HCT116 (cell line): ENCODE measurements at places on chromosomes 1 and 21. TPM values are rescaled to one million over a fixed set of nuclear protein-coding genes. Genes with fewer than 3 reads are reported as not detected.
A peak's percentile ranks its signal among the peaks of the same experiment; 100 is the strongest.

DNA sequence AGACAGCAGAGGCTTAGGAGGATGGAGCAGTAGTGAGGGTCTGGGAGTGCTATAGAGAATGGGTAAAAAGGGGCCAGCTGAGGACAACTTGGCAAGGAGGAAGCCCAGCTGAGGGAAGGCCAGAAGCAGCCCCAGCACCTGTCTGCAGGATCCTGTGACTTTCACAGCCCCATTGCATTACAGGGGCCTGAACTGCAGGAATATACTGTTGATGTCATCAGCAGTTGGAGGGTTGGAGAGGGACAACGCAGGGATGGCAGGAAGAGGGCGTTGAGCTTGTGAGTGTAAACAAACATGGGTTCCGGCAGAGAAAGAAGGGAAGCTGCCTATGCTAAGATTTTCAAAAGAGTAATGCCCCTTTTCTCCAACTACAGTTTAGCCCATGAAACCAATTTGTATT, 628.5 kb downstream of the SMYD3 start:
- DNase-seq: no peak

- no peak for DNase-seq
These were observed 12.4 kb upstream of the PRPF38B start for GRCh38 chr1:108679586-108680213.

DMRTB1 gene
- not detected for total RNA-seq

LENEP gene
- 0.42 TPM for total RNA-seq

DNA sequence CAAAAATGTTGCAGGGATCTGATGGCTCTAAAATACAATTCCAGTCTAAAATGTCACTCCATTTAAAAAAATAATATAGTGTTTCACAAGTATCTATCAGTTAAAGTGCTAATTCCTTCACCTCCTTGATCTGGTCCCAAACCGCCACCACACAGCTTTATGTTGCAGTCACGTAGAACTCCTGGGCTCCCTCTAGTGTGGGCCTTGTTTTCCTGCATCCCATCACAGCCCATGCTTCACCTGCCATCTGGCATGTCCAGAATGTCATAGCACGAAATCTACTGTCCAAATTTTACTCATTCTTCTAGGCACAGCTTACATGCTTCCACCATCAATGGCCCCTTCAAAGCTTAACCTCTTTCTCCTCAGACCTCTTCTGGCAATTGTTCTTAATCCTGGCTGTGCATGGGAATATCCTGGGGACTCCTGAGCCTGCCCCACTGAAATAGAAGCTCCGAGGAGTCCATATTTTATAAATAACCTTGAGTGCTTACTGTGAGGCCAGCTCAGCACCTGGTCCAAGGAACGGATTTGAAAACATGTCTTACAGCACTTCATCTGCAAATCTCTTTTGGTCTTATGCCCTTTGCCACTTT, 15.5 kb downstream of the FYB2 start:
- DNase-seq: peak; percentile 46

DNA sequence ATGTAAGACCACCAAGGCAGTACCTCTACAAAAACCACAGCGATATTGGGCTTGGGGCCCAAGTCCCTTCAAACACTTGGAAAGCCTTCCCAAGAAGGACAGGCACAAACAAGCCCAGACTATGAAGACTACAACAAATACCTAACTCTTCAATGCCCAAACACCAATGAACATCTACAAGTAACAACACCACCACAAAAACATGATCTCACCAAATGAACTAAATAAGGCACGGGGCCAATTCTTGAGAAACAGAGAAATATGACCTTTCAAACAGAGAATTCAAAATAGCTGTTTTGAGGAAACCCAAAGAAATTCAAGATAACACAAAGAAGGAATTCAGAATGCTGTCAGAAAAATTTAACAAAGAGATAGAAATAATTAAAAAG, 86.8 kb downstream of the COL24A1 start:
- no peak for DNase-seq

DNA sequence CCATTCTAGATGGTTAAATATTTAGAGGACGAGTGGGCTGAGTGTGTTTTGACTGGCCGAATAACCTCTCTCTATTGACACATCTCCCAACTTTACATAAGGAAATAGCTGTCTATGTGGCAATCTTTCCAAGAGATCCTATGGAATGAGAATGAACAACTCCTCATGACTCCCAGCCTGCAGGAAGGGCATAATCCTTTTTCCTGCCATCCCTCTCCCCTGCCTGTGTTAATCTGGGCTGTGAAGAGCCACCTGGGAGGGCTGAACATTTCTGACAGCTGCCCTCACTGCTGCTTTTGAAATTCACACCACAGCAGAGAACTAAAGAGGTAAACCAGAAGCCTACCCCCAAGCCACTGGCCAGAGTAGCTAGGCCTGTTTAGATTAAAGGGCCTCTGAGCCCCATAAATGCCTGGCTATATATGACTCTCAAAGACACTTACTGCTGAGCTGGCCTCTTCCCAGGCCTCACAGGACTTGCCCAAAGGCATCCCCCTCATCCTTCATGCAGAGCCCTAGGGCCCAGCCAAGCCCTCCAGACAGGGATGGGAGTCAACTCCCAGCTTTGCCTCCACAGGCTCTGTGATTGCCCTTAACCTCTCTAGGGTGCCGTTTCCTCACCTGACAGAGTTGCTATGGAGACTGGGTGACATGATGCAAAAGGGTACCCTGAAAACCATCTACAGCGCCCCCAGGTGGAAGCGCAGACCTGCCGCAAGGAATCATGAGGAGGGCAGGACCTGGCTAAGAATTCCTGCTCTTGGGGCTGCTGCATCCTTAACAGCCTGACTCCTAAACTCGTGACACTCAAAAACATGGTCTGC, 42.0 kb upstream of the LDLRAP1 start:
- DNase-seq: peak; percentile 16

GRCh38 chr1:184889166-184889565, 85.1 kb downstream of the NIBAN1 start:
- no peak for DNase-seq

- no peak for DNase-seq
These were observed 25.1 kb downstream of the COL6A2 start for GRCh38 chr21:46122758-46123683.

- no peak for DNase-seq
These were observed 14.3 kb upstream of the FAM131C start for GRCh38 chr1:16087733-16088132.

DNA sequence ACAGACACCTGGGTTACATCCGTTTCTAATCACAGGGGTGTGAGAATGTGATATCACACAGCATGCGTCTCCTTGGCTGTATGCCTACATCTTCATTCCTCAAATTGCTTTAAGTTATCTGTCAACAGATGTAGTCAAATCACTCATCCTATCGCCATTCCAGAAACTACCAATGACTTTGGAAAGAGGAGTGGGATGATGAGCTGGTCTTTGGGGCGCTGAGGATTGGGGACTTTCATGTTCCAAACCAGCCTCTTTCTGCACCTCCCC, 104.8 kb downstream of the NAV1 start:
- DNase-seq: no peak

SPRR1B gene
- total RNA-seq: 0.66 TPM

UBAP2L gene
- 189 TPM for total RNA-seq

DNA sequence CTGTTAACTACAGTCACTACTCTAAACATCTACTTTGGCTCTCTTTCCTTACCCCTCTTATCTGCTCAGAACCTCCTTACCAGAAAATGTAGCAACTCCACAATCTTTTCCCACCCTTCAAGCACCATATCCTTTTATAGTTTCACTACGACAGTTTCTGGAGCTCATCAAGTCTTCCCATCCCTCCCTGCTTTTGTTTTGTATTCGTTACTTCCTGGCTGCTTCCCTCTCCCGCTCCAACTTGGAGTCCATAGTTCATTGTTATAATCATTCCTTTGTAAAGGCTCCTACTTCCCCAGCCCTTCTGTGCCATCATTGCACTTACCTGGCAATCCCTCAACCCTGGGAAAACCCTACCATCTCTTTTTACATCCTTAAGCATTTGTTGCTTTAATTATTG, 18.0 kb downstream of the MPZL1 start:
- no peak for DNase-seq
